Central memory CD8-positive, alpha-beta T cell (primary cell): ENCODE measurements at places on chromosomes 11 and 22.

GRCh38 chr11:128734103-128734831 lies 40.4 kb downstream of the FLI1 start:
- H3K4me1 ChIP-seq: peaks cover 98% of the 10 kb centered on the region
- H3K36me3 ChIP-seq: peaks cover 6% of the 10 kb centered on the region
- peak overlapping the region; percentile 91 for H3K27ac ChIP-seq
- DNase-seq: no peak
- peak overlapping the region; percentile 80 for H3K4me3 ChIP-seq

DNA sequence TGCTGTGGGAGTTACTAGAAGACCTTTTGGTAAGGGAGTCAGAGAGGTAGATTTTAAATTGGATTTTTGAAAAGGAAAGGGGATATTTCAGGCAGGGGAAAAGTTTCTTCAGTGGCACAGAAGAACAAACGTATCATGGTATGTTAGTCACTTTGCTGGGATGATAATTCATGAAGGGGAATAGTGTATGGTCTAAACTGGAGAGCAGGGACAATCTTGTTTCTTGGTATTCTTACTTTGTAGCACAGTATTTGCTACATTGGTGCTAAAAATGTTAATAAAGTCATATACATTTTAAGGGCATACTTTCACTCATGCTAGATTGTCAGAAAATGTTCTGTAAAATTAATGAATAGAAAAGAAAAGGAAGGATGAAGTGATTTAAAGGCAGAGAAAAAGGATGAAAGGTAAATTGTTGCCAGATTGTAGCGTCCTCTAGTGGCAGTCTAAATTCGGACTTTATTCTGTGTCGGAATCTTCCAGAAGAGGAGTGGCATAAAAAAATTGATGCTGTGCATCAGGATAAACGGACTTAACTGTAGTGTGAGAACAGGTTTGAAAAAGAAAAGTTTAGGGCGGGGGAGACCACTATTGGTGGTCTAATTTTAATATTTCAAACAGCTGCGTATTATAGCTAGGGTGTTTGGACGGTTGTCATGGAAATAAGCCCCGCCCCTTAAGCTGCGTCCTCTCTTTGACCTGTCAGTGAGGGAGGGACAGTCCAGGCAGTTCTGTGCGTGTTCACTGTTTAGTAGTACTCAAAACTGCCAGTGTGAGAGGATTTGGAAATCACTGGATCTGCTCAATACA lies at the start of gene BCO2:
Gene BCO2, plus strand, starts transcription at position 724 of the 810 bp plus-strand sequence. CDS start 90 bp downstream, outside the sequence.
- H3K27me3 ChIP-seq: peaks cover 27% of the 10 kb centered on the region
- no peaks in the 10 kb centered on the region for H3K36me3 ChIP-seq
- peak; percentile 14 for DNase-seq
- peaks cover 22% of the 10 kb centered on the region for H3K4me1 ChIP-seq
- H3K27ac ChIP-seq: peak within 1 kb of the TSS; percentile 49

DNA sequence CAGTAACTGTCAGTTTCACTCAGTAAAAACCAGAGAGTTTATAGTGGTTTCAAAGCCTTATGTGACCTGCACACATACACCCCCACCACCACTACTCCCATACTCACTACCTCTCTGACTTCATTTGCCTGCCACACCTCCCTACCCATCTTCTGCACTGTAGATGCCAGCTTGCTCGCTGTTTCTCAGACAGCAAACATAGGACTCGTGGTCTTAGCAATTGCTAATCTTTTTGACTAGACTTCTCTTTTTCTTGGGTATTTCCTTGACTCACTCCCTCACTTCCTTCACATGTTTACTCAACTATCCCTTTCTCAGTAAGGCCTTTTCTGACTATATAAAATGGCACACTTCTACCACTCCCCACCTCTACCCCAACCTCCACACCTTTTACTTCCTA lies 27.8 kb downstream of the CEP295 start:
- peaks cover 30% of the 10 kb centered on the region for H3K36me3 ChIP-seq
- H3K27me3 ChIP-seq: no peaks in the 10 kb centered on the region
- no peak overlapping the region for H3K4me3 ChIP-seq
- DNase-seq: no peak
- H3K27ac ChIP-seq: peak overlapping the region; percentile 16
- H3K4me1 ChIP-seq: peaks cover 12% of the 10 kb centered on the region

GRCh38 chr11:128477278-128477677 lies 110.1 kb downstream of the ETS1 start:
- no peaks in the 10 kb centered on the region for H3K27me3 ChIP-seq
- peaks cover 98% of the 10 kb centered on the region for H3K4me1 ChIP-seq
- peak overlapping the region; percentile 99 for H3K27ac ChIP-seq
- peak overlapping the region; percentile 79 for H3K4me3 ChIP-seq
- DNase-seq: no peak

GRCh38 chr11:69939551-69940245 lies 120.5 kb upstream of the FGF3 start:
- H3K27me3 ChIP-seq: peaks cover 49% of the 10 kb centered on the region
- no peaks in the 10 kb centered on the region for H3K36me3 ChIP-seq
- H3K4me1 ChIP-seq: no peaks in the 10 kb centered on the region
- no peak overlapping the region for H3K4me3 ChIP-seq
- no peak overlapping the region for H3K27ac ChIP-seq
- no peak for DNase-seq

DNA sequence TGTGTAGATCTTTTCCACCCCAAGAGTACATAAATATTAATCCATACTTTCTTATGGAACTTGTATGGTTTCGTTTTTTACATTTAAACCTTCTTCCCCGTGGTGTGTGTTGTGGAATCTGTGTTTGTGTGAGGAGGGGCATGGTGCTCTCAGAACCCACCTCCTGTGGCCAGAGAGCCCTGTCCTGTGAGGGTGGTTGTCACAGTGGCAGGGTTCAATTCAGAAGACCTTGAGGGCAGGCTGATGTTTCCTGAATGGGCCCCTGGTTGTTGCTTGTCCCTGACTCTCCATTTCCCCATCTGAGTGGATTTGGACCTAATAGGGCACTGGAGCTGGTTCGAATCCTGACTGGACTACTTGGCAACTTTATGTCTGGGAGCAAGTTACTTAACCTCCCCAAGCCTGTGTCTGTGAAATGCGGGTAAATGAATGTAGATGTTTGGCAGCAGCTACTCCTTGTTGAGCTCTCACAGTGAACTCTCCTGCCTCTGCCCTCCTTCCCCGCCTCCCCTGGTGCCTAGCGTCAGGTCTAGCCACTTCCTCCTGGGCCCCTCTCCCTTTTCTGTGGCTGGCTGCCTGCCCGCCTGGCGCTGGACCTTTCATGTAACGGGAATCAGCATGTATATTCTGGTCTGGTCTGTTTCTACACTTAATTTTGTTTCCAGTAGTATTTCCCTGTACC lies 7.3 kb downstream of the NEAT1 start:
- H3K27ac ChIP-seq: peak overlapping the region; percentile 100
- no peak for DNase-seq

DNA sequence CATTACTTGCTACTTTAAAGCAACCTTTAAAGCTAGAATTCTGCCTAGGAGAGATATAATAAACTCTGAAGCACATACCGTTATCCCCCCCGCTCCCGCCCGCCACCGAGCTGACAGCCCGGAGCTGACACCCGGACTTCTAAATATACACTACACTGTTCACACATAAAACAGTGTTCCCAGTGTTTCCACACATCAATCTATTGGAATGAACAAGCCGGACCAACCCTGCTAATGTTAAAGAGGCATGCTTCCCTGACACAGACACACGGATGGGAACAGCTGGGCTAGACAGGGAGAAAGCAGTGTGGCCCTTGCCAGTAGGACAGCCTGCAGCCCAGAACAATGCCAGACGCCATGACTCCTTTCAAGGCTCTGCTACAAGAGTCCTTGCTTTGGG lies 108.4 kb upstream of the CSNK2A3 start:
- H3K36me3 ChIP-seq: no peaks in the 10 kb centered on the region
- no peak overlapping the region for H3K27ac ChIP-seq
- H3K4me1 ChIP-seq: no peaks in the 10 kb centered on the region
- H3K4me3 ChIP-seq: no peak overlapping the region

- DNase-seq: no peak
- no peaks in the 10 kb centered on the region for H3K27me3 ChIP-seq
- no peak overlapping the region for H3K27ac ChIP-seq
- H3K4me1 ChIP-seq: no peaks in the 10 kb centered on the region
- H3K36me3 ChIP-seq: peaks cover 2% of the 10 kb centered on the region
These were observed 199.5 kb downstream of the AASDHPPT start for GRCh38 chr11:106276859-106277436.

GRCh38 chr22:20464912-20465758 lies 27.5 kb upstream of the SCARF2 start:
- H3K27ac ChIP-seq: peak overlapping the region; percentile 92
- H3K4me3 ChIP-seq: peak overlapping the region; percentile 62
- no peaks in the 10 kb centered on the region for H3K27me3 ChIP-seq
- peaks cover 13% of the 10 kb centered on the region for H3K36me3 ChIP-seq
- DNase-seq: no peak

- DNase-seq: no peak
- H3K27ac ChIP-seq: no peak overlapping the region
- H3K36me3 ChIP-seq: no peaks in the 10 kb centered on the region
- H3K27me3 ChIP-seq: peaks cover 16% of the 10 kb centered on the region
These were observed 27.5 kb downstream of the ZBTB16 start for GRCh38 chr11:114087025-114087424.

DNA sequence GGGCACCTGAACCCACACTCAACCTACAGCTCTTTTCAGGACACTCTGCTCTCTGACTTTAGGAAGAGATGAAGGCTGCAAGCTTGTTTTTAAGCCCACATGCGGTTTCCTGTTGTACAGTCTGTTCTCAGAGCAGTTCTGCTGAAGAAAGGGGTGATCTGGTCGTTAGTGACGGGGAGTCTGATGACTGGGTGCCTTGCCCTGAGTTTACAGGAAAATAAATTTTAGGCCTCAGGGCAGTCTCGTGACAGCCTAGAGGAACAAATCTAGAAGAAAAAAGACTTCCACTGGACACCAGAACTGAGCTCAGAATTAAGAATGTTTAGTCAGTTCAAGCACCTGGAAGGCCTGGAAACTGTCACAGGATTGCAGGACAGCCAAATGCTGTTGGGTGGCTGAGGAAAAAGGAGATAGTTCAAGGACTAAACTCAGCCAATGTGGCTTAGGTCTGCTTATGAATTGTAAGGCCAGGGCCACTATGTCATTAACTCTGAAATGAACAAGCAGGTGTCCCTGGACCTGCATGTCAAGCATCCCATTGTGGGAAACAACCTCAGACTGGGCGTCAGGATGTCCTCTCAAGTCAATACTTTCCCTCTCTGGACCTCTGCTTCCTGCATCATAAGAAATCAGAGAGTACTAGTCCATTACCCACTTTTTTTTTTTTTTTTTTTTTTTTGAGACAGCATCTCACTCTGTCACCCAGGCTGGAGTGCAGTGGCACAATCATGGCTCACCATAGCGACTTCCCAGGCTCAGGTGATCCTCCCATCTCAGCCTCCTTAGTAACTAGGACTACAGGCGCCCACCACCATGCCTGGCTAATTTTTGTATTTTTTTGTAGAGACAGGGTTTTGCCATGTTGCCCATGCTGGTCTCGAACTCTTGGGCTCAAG lies 5.7 kb downstream of the PIK3IP1 start:
- DNase-seq: peak; percentile 40
- no peaks in the 10 kb centered on the region for H3K27me3 ChIP-seq
- peak overlapping the region; percentile 100 for H3K27ac ChIP-seq

- H3K27ac ChIP-seq: no peak overlapping the region
- H3K36me3 ChIP-seq: peaks cover 2% of the 10 kb centered on the region
- peaks cover 17% of the 10 kb centered on the region for H3K27me3 ChIP-seq
- H3K4me3 ChIP-seq: no peak overlapping the region
- H3K4me1 ChIP-seq: no peaks in the 10 kb centered on the region
- no peak for DNase-seq
These were observed 145.7 kb upstream of the TEAD1 start for GRCh38 chr11:12528487-12528886.

DNA sequence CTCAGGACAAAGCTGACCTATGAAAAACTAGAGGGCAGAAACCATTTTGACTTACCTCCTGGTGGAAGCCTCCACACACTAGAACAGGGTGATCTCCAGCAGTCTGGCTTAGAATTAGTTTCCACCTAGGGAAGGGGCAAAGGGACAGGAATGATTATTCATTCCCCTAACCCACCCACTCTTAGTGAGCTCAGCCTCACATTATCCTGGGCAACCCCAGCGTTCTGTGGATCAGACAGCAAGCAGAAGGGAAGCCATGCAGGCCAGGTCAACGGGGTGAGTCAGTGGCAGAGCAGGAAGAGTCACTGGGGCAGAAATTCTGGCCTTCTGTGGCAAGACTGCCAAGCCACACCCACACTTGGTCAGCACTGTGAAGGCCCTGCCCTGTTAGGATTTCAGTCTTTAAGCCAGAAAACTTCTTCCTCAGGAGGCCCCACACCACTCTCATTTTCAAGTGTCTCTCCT lies 10.5 kb downstream of the NUMA1 start:
- H3K36me3 ChIP-seq: peaks cover 4% of the 10 kb centered on the region
- H3K27ac ChIP-seq: peak overlapping the region; percentile 77
- H3K27me3 ChIP-seq: no peaks in the 10 kb centered on the region
- no peak overlapping the region for H3K4me3 ChIP-seq

DNA sequence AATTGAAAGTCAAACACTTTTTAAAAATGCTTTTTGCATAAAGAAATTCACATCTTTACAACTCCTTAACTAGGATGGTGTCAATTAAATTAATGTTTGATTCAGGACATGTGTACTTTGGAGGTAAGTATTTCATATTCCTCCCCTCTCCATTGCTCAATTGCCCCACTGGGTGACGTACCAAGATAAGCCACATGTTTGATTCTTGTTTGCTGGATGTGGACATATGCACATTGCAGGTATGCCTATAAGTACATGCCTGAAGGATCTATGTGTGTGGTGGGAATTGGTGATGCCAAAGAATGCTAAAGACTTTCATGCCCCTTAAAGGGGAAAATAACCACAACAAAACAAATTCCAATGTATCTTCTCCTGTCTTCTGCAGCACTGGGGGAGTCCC lies 5.8 kb downstream of the CD44 start:
- peaks cover 88% of the 10 kb centered on the region for H3K36me3 ChIP-seq
- H3K4me1 ChIP-seq: peaks cover 89% of the 10 kb centered on the region

- peaks cover 86% of the 10 kb centered on the region for H3K27me3 ChIP-seq
- peaks cover 2% of the 10 kb centered on the region for H3K36me3 ChIP-seq
- no peak overlapping the region for H3K27ac ChIP-seq
- H3K4me1 ChIP-seq: no peaks in the 10 kb centered on the region
- H3K4me3 ChIP-seq: no peak overlapping the region
These were observed 41.4 kb upstream of the PHF21A start for GRCh38 chr11:46162700-46163099.
